ENCODE measurements at places on chromosomes 12 and 14. TPM values are rescaled to one million over a fixed set of nuclear protein-coding genes. Genes with fewer than 3 reads are reported as not detected.

DNA sequence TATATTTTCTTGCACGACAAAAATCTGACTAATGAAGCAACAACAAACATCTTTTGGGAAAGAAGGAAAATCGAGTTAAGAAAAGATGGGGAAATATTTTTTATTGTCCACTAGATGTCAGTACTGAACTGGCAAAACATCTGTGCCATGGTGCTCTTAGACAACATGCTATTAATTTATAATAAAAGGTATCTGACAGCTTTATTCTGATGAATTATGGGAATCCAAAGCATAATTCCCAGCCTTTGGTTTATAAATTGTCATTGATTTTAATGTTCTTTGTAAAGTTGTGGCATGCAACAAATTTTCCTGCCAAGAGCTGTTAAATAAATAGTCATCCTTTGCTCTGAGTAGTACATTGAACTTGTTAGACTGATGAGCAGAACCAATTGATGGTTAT, 231.2 kb downstream of the ETNK1 start:
- no peaks in the 10 kb centered on the region for H3K27me3 ChIP-seq
- H3K4me3 ChIP-seq = no peak overlapping the region
- H3K27ac ChIP-seq = no peak overlapping the region

DNA sequence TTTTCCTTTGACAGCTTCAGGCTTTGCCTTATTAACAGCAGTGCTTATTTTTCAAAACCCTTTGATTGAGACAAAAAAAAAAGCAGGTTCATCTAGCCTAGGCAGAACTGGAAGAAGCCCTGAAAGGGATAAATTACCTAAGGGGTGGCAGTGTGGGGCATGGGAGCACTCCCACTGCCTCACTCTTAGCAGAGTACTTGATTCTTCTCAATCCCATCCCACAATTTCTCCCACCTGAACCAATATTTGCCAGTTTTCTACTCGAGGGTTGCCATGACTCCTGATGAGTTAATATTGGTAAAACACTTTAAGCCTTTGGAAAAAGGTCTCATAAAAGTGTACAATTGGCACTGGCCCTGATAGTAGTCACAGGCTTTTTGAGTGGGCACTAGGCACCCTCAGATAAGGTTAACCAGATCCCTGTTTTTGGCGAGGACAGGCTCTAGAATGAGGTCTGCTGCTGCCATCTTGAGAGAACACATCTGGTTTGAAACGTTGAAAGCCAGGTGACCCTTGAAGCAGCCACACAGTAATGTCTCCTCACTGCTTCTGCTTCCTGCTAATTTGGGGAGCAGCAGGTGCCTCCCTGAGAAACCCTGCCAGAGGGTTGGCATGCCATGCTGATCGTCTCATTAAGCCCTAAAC, 320.0 kb downstream of the RAD51B start:
- no peak overlapping the region for H3K4me3 ChIP-seq
- no peak for DNase-seq
- H3K36me3 ChIP-seq = no peaks in the 10 kb centered on the region
- peaks cover 47% of the 10 kb centered on the region for H3K4me1 ChIP-seq

The B4GALNT1 gene
- total RNA-seq = 16.6 TPM

- H3K27me3 ChIP-seq = no peaks in the 10 kb centered on the region
- H3K4me3 ChIP-seq = no peak overlapping the region
- DNase-seq = no peak
- no peaks in the 10 kb centered on the region for H3K4me1 ChIP-seq
Observed at GRCh38 chr12:105485321-105485910, 154.9 kb downstream of the C12orf75 start.

The CIROP gene
- total RNA-seq = not detected

DNA sequence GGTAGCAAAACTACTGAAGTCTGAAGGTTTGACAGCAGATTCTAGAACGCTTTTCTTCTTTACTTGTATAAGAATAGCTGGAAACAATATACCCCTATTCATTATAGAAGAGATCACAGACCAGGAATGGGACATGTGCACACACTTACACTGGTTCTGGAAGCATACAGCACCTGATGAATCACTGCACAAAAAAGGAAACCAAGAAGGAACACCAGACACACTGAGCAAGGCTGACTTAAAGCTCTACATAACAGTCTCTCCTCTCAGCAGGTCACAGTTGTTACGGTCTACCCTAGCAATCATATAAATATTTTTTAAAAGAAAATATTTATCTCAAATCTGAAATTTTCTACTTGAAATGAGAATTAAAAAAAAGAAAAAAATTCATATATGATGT, 13.5 kb downstream of the ATP2B1 start:
- H3K4me3 ChIP-seq = no peak overlapping the region
- no peaks in the 10 kb centered on the region for H3K36me3 ChIP-seq
- no peak overlapping the region for H3K27ac ChIP-seq
- H3K27me3 ChIP-seq = no peaks in the 10 kb centered on the region
- no peak for DNase-seq

The TTC6 gene
- not detected for total RNA-seq

The P2RX4 gene
- 4.3 TPM for total RNA-seq

The KRAS gene
- total RNA-seq = 9.8 TPM

DNA sequence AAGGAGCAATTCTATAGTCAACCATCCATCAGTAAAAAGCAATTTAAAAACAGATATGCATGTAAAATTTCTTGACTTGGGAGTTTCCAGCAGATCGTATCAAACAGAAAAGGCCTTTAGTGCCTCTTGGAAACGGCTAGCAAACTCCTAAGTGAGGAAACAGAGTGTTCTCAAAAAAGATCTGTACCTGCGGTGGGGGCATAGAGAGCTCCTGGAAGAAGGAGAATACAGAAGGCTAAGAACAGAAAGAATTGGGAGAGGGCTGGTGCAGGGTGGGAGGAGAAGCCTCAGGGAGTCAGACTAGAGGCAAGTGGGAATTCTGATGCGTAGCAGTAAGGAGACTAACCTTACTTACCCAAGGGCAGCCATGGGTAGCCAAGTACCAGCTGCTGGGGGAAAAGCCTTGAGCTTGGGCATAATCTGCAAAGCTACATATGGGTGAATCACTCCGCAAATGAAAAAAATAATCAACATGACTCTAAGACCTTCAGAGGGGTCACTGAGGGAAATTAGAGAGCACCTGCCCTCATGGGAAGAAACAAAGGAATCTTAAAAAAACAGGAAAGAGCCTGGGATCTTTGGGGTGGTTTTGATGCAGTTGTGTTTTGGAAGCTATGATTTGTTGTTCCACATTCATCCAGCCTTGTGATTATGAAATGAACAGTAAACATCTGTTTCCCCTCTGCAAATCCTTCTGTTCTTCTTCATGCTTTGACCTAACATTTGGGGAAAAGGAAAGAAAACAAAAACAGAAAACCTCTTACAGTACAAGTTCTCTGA, 10.4 kb downstream of the RHOJ start:
- DNase-seq = no peak
- H3K27me3 ChIP-seq = no peaks in the 10 kb centered on the region
- no peak overlapping the region for H3K4me3 ChIP-seq
- no peaks in the 10 kb centered on the region for H3K4me1 ChIP-seq

The RFX4 gene
- not detected for total RNA-seq

DNA sequence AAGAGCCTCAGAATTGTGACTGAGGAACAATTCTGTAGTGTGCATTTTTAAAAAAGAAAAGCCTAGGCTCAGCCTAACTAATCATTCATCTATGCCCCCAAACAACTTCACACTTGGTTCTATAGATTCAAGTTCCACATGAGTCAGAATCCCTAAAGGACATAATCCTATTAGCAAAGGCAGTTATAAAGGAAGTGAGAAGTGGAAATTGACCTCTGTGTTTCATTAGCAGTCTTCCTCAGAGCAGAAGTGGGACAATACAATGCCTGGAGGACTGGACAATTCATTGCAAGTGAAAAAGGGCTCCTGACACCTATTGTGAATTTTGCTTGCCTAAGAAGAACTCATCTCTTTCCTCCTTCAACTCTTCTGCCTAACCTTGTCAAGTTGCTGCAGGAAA, 222.3 kb downstream of the PTPRO start:
- H3K27me3 ChIP-seq = no peaks in the 10 kb centered on the region
- peaks cover 56% of the 10 kb centered on the region for H3K4me1 ChIP-seq
- DNase-seq = no peak
- peak overlapping the region; percentile 87 for H3K27ac ChIP-seq

DNA sequence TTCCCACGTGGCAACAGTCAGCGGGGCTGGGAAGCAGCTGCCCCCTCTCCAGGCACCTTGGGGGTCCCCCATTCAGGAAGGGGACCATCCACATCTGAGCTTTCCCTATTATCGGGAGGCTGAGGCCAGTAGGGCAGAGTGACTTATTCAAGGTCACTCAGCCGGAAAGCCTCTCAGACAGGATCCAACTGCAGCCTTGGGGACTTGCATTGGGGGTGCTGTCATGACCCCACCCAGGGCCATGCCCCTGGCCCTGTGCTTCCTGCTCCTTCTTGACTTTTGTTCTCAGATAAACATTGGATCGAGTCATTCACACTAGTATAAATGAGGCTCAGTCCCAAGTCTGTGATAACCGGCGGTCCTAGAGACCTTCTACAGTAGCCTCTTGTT, 12.6 kb downstream of the BEGAIN start:
- H3K4me3 ChIP-seq = no peak overlapping the region
- no peaks in the 10 kb centered on the region for H3K27me3 ChIP-seq

The GYS2 gene
- not detected for total RNA-seq

The KRT75 gene
- total RNA-seq = not detected

- no peak overlapping the region for H3K27ac ChIP-seq
- no peak overlapping the region for H3K4me3 ChIP-seq
- no peaks in the 10 kb centered on the region for H3K36me3 ChIP-seq
- H3K27me3 ChIP-seq = no peaks in the 10 kb centered on the region
- no peaks in the 10 kb centered on the region for H3K4me1 ChIP-seq
Observed at GRCh38 chr12:75766263-75767160, 255.1 kb upstream of the KRR1 start.

DNA sequence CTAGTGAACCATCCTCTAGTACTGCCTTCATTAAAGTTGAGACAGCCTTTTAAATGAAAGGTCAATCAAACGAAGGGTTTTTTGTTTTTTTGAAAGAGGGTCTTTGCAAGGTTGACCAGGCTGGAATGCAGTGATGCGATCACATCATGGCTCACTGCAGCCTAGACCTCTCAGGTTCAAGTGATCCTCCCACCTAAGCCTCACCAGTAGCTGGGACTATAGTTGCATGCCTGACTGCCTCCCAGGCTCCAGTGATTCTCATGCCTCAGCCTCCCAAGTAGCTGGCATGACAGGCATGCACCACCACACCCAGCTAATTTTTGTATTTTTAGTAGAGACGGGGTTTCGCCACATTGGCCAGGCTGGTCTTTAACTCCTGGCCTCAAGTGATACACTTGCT, 114.6 kb upstream of the SINHCAF start:
- H3K4me1 ChIP-seq = no peaks in the 10 kb centered on the region
- H3K36me3 ChIP-seq = peaks cover 11% of the 10 kb centered on the region
- H3K4me3 ChIP-seq = no peak overlapping the region

DNA sequence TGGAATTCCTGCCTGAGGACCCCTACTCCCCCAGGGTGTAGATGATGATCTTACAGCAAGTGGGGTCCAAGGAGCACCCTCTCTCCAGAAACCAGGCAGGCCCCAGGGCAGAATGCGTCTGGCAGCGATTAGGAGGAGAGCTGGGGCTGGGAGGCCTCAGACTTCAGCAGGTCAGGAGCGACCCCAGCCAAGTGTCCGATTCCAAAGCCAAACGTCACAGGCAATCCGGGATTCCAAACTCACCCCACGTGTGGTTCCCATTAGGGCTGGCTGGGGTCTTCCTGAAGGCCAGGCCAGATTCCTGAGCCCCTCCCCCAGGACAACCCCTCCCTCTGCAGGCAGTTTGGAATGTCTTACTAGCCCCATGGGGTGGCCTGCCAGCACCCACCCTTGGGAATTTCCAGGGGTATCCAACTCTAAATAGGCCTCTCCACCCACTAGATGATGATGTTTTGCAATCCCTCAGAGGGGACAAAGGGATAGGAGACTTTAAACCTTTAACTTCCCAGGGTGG, 17.3 kb upstream of the FIGNL2 start:
- H3K36me3 ChIP-seq = no peaks in the 10 kb centered on the region
- peaks cover 14% of the 10 kb centered on the region for H3K4me1 ChIP-seq
- H3K27me3 ChIP-seq = peaks cover 7% of the 10 kb centered on the region
- H3K4me3 ChIP-seq = no peak overlapping the region
- DNase-seq = no peak

The SAMD15 gene
- total RNA-seq = not detected

GRCh38 chr14:52395728-52396127, 81.6 kb downstream of the PTGER2 start:
- H3K27ac ChIP-seq = no peak overlapping the region
- DNase-seq = no peak
- no peaks in the 10 kb centered on the region for H3K4me1 ChIP-seq
- H3K4me3 ChIP-seq = no peak overlapping the region
- no peaks in the 10 kb centered on the region for H3K36me3 ChIP-seq
- no peaks in the 10 kb centered on the region for H3K27me3 ChIP-seq
